NCI-H1417 treated with DMSO at 0.1 percent for 48 hours (cell line): ENCODE measurements at places on chromosomes 3 and 15.

GRCh38 chr3:175383371-175383770, 524.2 kb downstream of the NAALADL2 start:
- no peak for DNase-seq

DNA sequence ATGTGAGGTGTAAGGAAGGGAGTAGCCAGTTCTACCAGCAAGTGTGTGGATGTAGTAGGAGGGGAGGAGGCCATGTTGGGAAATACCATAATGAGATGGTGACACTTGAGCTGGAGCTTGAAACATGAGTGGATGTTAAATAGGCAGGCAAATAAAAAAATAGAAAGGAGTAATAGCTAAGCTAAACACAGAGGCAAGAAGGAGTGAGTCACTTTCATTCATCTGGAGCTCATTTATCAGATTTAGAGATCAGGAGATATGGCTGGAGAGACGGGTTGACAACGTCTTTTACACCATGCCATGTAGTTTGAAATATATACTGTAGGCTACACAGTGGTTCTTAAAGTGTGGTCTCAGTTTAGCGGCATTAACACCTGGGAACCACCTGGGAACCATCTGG, 390.5 kb downstream of the DIPK2A start:
- no peak for DNase-seq

DNA sequence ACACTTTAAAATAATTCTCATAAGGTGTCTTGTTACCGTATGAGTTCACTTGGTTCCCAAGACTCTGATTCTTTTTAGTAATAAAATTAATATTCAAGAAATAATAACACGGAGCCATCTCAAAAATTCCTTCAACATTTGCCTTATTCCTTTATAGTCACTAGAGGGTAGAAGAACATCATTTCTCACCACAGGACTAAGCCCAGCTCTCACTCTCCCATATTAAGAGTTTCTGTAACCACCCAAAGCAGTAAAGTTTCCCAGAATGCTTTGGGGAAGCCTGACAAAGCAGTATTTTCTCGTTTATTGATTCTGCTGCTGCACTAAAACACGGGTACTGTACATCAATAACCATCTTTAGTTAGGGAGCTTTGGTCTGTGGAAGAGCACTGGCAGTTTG, 114.9 kb downstream of the MCTP2 start:
- DNase-seq = no peak

DNA sequence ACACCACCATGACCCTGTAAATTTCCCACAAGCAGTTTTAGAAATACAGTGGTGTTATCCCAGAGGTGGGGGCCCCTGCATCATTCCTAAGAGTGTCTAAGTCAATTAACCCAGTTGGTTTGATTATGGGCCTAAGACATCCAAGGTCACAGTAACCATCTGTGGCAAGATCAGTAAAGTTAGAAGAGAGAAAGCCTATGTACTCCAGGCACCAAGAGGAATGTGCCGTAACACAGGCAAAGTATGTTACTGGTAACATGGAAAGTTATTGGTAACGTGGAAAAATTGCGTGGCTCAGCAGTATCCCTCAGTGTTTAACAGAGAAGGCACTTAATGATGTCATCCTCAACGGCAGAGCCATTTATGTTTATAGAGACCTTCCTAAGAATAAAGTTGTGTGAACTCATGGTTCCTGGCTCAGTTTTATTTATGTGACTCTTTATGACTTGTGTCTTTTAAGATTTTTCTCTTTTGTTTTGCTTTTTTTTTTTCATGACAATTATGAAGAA, 144.1 kb upstream of the RASGRP1 start:
- no peak for DNase-seq

- no peak for DNase-seq
Observed at GRCh38 chr15:54803134-54803808, 393.5 kb downstream of the RSL24D1 start.

DNA sequence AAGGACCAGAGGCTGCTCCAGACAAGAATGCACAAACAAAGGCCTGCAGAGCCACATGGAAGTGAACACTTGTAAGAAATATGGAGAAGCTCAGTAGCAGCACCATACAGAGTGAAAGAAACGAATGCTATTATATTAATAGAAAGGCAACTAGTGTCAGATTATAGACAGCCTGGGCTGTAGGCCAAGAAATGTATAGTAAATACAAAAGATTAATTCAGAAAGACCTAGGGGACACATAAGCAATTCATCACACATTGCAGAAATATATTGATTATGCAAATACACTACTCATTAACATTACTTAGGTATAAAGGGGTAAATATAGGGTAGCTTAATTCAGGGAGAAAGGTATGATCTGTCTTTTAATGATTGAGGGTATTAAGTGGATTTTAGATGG, 69.5 kb upstream of the GUCA1C start:
- no peak for DNase-seq

- DNase-seq = no peak
Observed at GRCh38 chr15:44034933-44035624, 160.0 kb downstream of the FRMD5 start.

DNA sequence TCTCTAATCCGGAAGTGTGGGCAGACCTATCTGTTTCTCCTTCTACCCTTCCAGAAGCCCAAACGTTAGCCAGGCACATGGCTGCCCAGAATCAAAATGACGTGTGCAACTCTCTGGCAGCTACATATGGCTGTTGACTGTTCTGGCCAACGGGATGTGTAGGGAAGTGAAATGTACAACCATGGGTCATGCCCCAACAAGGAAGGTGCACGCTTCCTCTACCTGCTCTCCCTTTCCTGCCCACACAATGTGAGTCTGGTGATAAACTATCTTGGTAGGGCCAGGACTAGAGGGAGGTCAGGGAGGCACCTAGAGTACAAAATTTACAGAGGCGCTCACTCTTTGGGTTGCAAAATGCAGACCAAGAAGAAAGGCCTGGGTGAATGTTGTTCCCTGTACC, 495.9 kb upstream of the PROK2 start:
- no peak for DNase-seq
